Colonic mucosa (tissue), 4 donors: ENCODE measurements at places on chromosomes 3 and 15. TPM values are rescaled to one million over a fixed set of nuclear protein-coding genes. Genes with fewer than 3 reads are reported as not detected.

RBP2 gene
- 3.1 TPM for total RNA-seq

SLC25A26 gene
- 17.1 TPM for total RNA-seq

MCF2L2 gene
- total RNA-seq, result 0.25 TPM

DNA sequence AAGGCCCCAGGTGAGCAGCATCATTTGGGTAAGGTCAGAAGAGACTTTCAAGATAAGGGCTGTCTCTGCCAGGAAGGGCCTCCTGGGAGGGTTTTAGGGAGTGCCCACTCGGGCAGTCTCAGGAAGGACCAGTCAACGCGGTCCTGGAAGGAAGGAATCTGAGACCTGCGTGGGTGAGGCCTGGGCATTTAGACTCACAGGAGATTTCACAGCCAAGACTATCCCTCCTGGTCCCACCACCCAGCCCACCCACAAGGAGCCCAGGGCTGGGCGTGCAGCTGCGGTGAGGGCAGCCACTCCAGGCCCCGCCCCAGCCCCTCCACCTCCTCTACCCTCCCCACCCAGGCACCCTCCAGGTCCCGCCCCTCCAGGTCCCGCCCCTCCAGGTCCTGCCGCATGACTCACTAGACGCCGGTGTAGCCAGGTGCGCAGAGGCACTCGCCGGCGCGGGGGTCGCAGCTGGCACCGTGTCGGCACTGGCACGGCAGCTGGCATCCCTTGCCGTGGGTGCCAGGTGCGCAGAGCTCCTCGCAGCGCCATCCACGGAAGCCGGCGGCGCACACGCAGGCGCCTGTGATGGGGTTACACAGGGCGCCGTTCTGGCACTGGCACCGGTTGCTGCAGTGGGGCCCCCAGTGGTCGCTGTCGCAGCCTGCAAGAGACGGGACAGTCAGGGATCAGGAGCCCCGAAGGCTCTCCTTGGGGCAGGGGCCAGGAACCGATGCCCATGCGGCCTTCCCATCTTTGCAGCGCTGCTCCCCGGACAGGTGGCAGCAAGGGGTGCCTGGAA is 112.7 kb downstream of the RAB11A start:
- peak; percentile 67 for DNase-seq

DNA sequence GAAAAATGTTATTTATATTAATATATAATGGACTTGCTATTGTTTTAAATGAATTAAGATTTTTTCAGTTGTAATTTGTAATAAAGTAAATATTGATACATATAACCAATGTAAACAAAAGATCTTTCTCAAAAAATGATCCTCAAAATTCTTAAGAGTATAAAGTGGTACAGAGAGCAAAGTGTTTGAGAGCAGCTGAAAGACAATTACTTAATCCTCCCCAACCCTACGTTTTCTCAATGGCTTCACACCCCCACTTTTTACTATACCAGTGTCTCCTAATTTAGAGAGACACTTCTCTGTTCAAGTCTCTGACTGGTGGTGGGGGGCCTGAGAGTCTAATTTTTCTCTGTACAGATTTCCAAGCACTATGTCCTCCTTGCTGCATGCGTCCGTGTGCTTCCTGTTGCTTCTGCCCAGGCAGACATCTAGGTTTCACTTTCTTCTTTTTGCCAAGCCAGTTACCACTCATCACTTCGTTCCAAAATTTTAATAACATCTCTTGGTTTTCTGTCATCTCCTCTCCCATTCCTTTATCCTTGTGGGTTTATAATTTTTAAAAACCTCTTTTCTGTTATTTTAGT is 276.3 kb upstream of the DNAJC19 start:
- no peak for DNase-seq

DNA sequence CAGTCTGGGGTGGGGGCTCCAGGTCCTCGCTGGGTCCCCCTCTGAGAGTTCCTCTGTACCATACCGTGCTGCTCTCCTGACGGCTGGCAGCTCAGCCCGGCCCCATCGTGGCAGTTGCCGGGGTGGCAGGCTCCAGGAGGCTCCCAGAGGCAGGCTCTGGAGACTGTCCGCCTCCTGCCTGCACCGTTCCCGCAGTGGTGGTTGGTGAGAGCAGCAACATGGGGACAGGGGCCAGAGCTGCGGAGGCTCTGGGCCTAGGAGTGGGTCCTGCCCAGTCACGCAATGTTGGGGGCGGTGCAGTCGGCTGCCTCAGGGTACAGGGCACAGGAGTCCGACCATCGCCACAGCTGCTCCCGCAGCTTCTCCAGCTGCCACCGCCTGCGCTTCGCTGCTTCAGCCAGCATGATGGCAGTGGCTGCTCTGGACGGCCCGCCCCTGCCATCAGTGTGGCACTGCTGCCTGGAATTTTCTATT is 492.7 kb downstream of the AGBL1 start:
- no peak for DNase-seq

ILDR1 gene
- total RNA-seq, result 18.4 TPM

OXTR gene
- 1.8 TPM for total RNA-seq

GRCh38 chr3:191328383-191328961 is 722 bp upstream of the CCDC50 start:
- no peak for DNase-seq

RETNLB gene
- 97.9 TPM for total RNA-seq

- DNase-seq, result peak; percentile 35
Measured at GRCh38 chr3:183255348-183255730, 2.3 kb downstream of the B3GNT5 start.

- no peak for DNase-seq
Measured at GRCh38 chr3:114567771-114568170, 273.9 kb downstream of the TIGIT start.

- DNase-seq, result no peak
Measured at GRCh38 chr15:100318880-100319279, 22.9 kb downstream of the ADAMTS17 start.

DPH6 gene
- total RNA-seq, result 14.8 TPM

DNA sequence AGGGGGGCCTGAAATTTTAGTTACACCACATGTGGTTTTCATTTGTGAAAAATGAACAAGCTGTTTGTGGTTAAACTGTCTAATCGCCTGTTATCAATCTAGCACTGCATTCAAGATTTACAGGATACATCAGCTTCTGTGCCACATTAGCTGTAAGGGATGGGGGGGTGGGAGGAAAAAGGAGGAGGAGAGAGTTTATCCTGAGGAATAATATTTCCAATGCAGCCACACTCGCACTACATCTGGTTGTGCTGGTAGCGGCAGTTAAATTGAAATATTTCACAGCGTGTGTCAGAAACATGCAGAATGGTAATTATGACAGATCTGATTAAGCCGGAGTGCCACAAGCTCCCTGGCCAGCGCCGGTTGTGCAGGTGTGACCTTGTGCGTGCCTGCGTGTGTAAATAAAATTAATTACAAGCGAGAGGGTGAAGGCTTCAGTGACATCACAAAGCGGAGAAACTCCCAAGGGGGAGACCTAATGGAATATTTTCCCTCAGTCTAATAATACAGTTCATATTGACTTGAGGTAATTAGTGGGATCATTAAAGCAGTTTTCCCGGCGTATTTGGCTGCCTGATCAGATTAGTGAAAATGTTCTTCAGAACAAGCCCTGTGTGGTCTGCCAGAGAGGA is 55.5 kb downstream of the SATB1 start:
- DNase-seq, result no peak

DNA sequence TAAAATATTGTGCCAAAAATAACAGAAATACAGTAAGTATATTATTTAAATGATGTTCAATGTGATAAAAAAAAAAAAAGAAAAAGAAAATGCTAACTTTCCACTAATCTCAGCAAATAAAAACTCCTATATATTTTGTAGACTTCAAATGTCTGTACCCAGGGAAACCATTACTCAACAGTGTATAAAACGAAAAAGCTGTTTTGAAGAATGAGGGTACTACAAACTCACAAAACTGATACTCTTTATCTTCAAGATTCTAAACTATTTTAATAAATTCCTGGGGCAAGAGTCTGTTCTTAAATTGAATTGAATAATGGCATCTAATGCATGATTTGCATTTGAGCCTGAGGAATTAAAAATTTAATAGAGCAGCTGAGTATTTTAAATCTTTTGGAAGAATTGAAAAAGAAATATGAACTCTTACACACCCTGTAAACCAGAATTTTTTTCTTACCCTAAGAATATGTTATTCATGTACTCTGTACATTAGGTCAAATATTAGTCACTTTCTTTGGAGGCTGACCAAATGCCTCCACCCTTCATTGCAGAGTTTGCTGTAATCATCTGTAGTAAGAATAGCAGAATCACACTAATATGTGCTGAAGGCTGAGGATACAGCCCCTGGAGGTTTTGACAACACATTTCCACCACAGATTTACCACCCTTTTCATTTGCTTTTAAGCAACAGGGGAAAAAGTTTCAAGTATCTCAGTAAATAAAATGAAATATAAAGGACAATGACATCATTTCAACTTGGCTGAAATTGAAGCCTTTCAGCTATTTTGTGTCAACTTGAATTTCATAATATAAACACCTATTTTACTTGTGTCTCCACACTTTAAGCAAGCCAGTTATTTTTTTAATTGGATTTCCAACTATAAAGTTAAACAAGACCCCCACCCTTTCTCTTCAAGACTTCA is 79.7 kb downstream of the FBN1 start:
- no peak for DNase-seq

DNA sequence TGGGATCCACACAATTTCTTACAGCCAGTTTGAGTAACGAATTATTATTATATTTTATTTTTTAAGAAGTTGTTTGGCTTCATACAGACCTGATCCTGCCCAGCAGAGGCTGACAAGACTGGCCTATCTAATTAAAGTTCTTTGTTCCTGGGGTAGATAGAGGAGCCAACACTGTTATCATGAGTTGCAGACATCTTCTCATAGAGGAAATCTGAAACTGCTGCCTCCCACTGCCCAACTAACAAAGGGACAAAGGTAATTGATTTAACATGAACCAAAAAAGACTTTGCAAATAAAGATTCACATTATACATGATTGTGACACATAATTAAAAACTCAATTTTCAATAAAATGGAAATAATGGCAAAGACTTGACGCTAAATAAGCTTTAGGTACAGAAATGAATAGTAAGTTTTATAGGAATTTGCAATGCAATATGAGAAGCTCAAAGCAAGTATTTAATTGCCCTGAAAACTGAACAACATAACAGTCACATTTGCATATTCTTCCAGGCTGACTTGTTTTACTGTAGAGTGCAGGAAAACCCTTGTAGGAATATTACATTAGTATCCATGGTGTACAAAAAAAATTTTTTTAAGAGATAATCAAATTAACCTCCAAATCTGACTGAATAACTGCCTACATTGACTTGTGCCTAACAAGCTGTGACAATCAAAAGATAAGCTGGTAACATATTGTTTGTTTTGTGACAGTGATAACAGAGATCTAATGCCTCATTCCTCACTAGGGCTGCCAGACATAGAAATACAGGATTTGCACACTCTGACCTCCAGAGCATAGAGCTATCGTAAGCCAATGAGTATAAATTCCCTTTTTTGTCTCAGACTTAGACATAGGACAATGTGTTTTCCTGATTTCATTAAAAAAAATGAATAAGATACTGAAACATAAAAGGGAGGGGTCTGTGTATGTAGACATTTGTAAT is 273.2 kb downstream of the MFSD1 start:
- DNase-seq, result no peak

CPN2 gene
- not detected for total RNA-seq

ARPP19 gene
- 116 TPM for total RNA-seq

GRCh38 chr3:73144276-73144675 is 82.8 kb downstream of the EBLN2 start:
- no peak for DNase-seq

DNA sequence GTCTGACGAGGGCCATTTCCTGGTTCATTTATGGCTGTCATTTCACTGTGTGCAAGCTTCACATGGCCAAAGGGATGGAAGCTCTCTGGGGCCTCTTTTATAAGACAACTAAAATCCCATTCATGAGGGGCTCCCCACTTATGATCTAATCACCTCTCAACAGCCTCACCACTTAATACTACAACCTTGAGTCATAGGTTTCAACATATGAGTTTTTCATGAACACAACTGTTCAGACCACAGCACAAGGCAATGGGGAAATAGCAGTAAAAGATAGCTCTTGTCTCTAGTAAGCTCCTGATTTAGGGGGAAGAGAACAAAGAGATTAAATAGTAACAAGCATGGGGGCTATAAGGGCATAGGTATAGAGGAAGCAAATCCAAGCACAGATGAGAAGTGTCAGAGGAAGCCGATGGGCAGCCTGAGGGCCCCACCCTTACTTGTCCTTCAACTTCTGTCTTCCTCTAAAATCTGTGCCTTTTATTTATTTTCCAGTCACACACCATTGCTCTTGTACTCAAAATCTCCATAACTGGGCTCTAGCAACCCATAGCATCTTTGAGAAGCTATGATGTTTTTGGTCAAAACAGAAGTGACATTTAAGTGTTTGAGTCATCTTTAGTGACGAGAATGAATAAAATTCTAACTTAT is 329.1 kb downstream of the UNC13C start:
- DNase-seq, result no peak

GRCh38 chr3:180626844-180627243 is 24.9 kb downstream of the TTC14 start:
- no peak for DNase-seq

- DNase-seq, result peak; percentile 61
Measured at GRCh38 chr15:99486371-99487336, 79.1 kb upstream of the MEF2A start.

DOCK3 gene
- 0.32 TPM for total RNA-seq

DNA sequence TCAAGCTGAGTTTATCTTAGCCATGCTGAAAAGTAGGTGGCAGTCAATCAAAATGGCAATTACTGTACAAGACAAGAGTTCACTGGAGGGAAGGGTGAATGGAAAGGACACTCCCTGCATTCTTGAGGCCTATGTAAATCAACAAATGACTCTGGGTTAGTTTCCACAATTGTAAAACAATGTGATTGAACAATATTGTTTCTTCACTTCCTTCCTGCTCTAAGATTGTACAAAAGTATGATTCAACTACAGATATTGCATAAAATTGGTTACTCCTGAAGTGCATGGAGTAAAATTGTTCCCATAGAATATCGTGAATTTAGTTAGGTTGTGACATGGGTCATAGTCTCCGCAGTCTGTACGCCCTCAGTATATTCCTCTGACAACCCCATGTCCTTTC is 277.6 kb downstream of the LPP start:
- peak; percentile 40 for DNase-seq

MOBP gene
- 0.72 TPM for total RNA-seq

DNA sequence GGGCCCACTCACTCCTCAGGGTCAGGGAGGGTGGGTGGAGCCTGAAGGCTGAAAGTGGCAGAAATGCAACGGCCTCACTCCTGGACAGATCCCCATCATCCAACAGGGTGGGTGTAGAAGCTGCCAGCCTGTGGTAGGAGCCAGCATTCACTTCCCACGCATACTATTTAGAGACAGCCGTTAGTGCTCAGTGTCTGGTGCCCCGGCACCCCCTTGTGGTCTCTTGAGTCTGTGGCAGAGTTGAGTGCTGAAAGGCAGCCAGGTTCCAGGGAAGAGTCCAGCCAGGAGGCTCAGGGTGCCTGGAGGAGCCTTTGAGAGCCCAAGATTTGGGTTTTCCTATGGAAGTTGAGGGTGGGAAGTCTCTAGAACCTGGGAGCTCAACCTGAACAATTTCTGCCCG is 2.1 kb upstream of the GNAT1 start:
- DNase-seq, result peak; percentile 75
